ENCODE measurements at places on chromosomes 12 and 14. TPM values are rescaled to one million over a fixed set of nuclear protein-coding genes. Genes with fewer than 3 reads are reported as not detected.

Gene C12orf50
- not detected for total RNA-seq

Gene RASAL1
- total RNA-seq = 0.30 TPM

Gene KRT74
- total RNA-seq = not detected

Gene SCNN1A
- total RNA-seq = 13.7 TPM

Gene MYH6
- 0.03 TPM for total RNA-seq

Gene NAV3
- total RNA-seq = 4.3 TPM

Gene LPAR5
- total RNA-seq = 0.62 TPM

Gene APOF
- total RNA-seq = not detected

Gene ZFYVE26
- total RNA-seq = 6.4 TPM

Gene NRXN3
- total RNA-seq = 0.74 TPM

Gene KCNC2
- not detected for total RNA-seq

Gene KRT6A
- total RNA-seq = 6.5 TPM

Gene IL26
- not detected for total RNA-seq

Gene SERPINA12
- not detected for total RNA-seq

Gene DEPDC4
- total RNA-seq = 1.5 TPM

Gene VTI1B
- total RNA-seq = 88.9 TPM

Gene ARMH4
- total RNA-seq = 0.49 TPM

Gene NEUROD4
- total RNA-seq = not detected

Gene A2M
- 0.09 TPM for total RNA-seq

Gene TMEM233
- 0.29 TPM for total RNA-seq

Gene MSRB3
- total RNA-seq = 21.0 TPM

Gene KRT83
- total RNA-seq = 7.2 TPM

Gene LUM
- not detected for total RNA-seq

Gene HOXC12
- total RNA-seq = not detected

Gene SERPINA10
- not detected for total RNA-seq

Gene TMEM30B
- 0.29 TPM for total RNA-seq

Gene MGST1
- total RNA-seq = 807 TPM

Gene NR1H4
- total RNA-seq = not detected

Gene KMT2D
- total RNA-seq = 30.1 TPM

Gene TAS2R46
- not detected for total RNA-seq

Gene ANKS1B
- total RNA-seq = 0.63 TPM

Gene HOXC6
- total RNA-seq = 4.4 TPM

Gene TMPRSS12
- not detected for total RNA-seq

Gene TMEM119
- total RNA-seq = 0.16 TPM

Gene GNB3
- total RNA-seq = 1.9 TPM

Gene SERPINA3
- total RNA-seq = 10.6 TPM

Gene PHLDA1
- total RNA-seq = 44.4 TPM

Gene RHNO1
- 42.5 TPM for total RNA-seq

Gene BCL11B
- total RNA-seq = 0.38 TPM

Gene CKB
- total RNA-seq = 130 TPM
